Activated CD8-positive, alpha-beta memory T cell treated with anti-CD3 and anti-CD28 coated beads, Interleukin-2, amount 10 ng/mL, durations not matched to agents 7 days and 5 days (primary cell): ENCODE measurements at places on chromosomes 1 and 21. TPM values are rescaled to one million over a fixed set of nuclear protein-coding genes. Genes with fewer than 3 reads are reported as not detected.

DNA sequence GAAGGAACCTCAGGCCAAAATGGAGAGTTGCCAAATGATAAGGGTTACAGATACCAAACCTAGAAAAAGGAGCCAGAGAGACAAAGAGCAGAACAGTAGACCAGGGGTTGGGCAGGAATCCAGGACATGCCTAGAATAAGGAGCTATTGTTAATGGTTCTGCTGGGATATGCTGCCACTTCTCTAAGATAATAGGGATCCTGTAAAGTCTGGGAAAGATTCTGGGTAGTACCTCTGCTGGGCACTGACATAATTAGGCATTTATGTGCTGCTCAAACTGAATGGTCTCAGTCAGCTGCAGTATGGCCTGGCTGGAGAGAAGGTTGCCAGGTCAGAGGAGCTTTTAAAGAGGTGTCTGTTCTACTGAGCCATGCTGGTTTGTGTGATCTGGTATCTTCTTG lies 19.9 kb upstream of the NRIP1 start:
- H3K36me3 ChIP-seq, result no peaks in the 10 kb centered on the region
- no peak for DNase-seq
- H3K4me1 ChIP-seq, result no peaks in the 10 kb centered on the region
- no peak overlapping the region for H3K4me3 ChIP-seq
- no peak overlapping the region for H3K27ac ChIP-seq

DNA sequence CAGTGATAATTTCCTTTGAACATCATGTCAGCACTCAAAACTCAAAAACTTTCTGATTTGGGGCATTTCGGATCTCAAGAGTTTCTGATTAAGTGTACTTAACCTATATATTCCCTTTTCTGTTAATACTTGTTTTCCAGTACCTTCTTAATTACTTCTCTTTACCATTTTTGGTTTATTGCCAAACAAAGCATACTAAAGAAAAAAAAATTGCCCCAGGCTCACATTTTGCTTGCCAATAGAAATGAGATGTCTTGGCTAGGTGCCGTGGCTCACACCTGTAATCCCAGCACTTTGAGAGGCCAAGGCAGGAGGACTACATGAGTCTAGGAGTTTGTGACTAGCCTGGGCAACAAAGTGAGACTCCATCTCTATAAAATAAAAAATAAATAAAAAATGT lies 4.8 kb downstream of the PSMD4 start:
- H3K4me1 ChIP-seq, result peaks cover 29% of the 10 kb centered on the region
- H3K27me3 ChIP-seq, result no peaks in the 10 kb centered on the region
- peaks cover 29% of the 10 kb centered on the region for H3K36me3 ChIP-seq
- no peak overlapping the region for H3K4me3 ChIP-seq
- no peak overlapping the region for H3K27ac ChIP-seq

Gene SLC16A4
- 0.14 TPM for total RNA-seq

Gene PARS2
- total RNA-seq, result 6.4 TPM

DNA sequence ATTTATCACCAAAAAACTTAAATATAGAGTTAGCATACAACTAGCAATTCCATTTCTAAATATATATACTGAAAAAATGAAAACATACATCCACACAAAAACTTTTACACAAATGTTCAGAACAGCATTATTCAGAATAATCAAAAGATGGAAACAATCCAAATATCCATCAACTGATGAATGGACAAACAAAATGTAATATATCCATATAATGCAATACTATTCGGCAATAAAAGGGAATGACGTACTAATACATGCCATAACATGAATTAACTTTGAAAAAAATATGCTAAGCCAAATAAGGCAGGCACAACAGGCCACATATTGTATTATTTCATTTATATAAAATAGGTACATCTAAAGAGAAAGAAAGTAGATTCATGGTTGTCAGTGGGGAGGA lies 33.9 kb downstream of the TUT4 start:
- H3K36me3 ChIP-seq, result peaks cover 21% of the 10 kb centered on the region
- peaks cover 30% of the 10 kb centered on the region for H3K4me1 ChIP-seq
- H3K27ac ChIP-seq, result no peak overlapping the region
- no peak for DNase-seq

DNA sequence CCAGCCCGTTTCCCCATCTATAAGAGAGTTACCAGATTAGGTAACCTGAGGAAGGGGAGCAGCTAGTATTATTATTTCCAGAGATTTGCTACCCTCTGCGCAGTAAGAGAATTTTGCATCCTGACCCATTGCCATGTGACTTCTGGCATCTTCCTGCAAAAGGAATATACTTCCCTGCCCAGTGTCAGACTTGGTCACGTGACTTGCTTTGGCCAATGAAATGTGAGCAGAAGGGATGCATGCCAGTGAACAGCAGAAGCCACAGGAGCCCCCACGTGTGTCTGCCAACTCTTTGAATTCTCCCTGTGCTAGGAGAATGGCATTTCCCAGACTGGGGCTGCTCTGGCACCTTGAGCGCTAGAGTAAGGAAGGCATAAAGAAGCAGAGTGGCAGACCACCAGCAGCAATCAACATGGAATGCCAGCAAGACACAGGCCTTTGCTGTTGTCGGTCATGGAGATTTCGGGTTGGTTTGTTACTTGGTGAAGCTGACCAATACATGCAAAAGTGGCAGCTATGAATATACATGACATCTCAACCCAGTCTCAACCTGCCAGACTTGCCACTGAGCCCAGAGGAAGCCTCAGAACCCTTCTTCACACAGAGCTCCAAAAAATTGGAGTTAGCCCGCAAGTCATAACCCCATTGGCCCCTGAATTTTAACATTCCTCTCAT lies 26.4 kb upstream of the SDHB start:
- H3K36me3 ChIP-seq, result no peaks in the 10 kb centered on the region
- no peak overlapping the region for H3K27ac ChIP-seq
- H3K27me3 ChIP-seq, result no peaks in the 10 kb centered on the region
- DNase-seq, result no peak

GRCh38 chr1:209382231-209383100 lies 201.0 kb upstream of the CAMK1G start:
- H3K27ac ChIP-seq, result no peak overlapping the region
- no peaks in the 10 kb centered on the region for H3K4me1 ChIP-seq
- no peak overlapping the region for H3K4me3 ChIP-seq
- DNase-seq, result no peak
- no peaks in the 10 kb centered on the region for H3K36me3 ChIP-seq

- H3K4me1 ChIP-seq, result no peaks in the 10 kb centered on the region
- no peaks in the 10 kb centered on the region for H3K27me3 ChIP-seq
- DNase-seq, result no peak
Observed at GRCh38 chr1:218049641-218050040, 235.5 kb upstream of the RRP15 start.

Gene ALPL
- not detected for total RNA-seq

- no peaks in the 10 kb centered on the region for H3K27me3 ChIP-seq
- DNase-seq, result no peak
- H3K36me3 ChIP-seq, result peaks cover 34% of the 10 kb centered on the region
Observed at GRCh38 chr1:243686159-243686558, 163.9 kb downstream of the AKT3 start.

DNA sequence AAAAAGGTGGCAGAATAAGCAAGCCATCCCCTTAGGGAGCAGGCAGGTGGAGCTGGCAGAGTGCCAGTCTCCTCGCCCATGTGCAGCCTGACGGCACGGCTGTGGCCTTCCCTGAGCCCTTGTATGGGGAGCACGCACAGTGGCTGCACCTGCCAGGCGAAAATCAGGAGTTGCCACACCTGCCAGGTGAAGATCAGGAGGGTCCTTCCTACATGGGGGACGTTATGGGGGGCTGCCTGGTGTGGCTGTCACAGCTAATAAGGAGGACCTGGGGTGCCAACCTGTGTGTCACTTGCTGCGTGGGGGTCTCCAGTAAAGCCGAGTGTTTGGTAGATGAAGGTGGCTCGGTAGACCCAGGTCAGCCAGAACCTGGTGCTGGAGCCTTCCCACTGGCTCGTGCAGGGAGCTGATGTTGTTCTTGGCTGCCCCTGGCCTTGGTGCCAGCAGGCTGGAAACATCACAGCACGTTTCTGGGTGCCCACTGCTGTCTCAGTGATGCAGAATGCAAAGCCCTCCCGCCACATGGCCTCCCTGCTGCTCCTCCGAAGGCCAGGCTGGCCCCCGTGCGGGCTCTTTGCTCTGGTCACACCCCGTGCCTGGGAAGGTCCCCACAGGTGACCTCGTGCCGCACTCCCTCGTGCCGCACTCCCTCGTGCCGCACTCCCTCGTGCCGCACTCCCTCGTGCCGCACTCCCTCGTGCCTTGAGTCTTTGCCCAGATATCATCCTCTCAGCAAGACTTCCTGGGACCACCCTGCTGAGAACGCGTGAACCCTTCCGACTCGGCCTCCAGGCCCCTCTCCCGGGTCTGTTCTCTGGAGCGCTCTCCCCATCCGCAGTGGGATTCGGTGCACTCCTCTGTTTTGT lies 55.4 kb downstream of the SLC37A1 start:
- no peak overlapping the region for H3K27ac ChIP-seq
- H3K36me3 ChIP-seq, result no peaks in the 10 kb centered on the region
- no peaks in the 10 kb centered on the region for H3K4me1 ChIP-seq
- no peaks in the 10 kb centered on the region for H3K27me3 ChIP-seq
- DNase-seq, result no peak

- no peaks in the 10 kb centered on the region for H3K27me3 ChIP-seq
- H3K36me3 ChIP-seq, result peaks cover 35% of the 10 kb centered on the region
- no peak for DNase-seq
Observed at GRCh38 chr21:15749082-15749860, 19.5 kb downstream of the USP25 start.

Gene OR10J1
- not detected for total RNA-seq

Gene OR2T35
- not detected for total RNA-seq
